ENCODE measurements at places on chromosomes 4 and X. TPM values are rescaled to one million over a fixed set of nuclear protein-coding genes. Genes with fewer than 3 reads are reported as not detected.

- peak; percentile 69 for DNase-seq
- peak overlapping the region; percentile 73 for H3K4me3 ChIP-seq
- peaks cover 18% of the 10 kb centered on the region for H3K4me1 ChIP-seq
- H3K36me3 ChIP-seq = peaks cover 14% of the 10 kb centered on the region
- peak overlapping the region; percentile 65 for H3K27ac ChIP-seq
These were observed 1.0 kb upstream of the DAPP1 start for GRCh38 chr4:99815597-99816011.

DNA sequence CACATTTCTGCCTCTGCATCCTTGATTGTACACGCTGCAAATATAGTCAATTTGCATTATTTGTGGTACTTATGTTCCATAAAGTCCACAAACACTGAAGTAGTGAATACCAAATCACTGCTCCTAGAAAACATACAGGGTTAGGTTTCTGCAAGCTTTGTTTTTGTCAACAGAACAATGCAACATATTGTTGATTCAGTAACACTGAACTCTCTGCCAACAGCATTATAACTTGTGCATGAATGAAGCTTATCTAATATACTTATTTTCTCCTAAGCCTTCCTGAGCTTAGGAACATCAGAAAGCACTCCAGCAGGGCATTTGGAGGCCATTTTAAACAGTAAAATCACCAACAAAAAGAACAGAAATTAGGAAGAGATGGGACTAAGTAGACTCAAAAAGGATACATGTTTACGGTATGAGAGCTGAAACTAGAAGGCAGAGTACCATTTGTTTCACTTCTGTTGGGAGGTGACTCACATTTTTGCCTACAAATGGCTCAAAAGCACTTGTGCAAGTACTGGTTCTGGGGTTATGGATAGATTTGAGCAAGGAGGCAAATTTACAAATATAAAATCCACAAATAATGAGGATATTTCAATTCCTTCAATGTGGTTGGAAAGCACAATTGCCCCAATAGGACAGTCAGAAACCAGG lies 14.1 kb downstream of the COX18 start:
- H3K27ac ChIP-seq = no peak overlapping the region
- no peaks in the 10 kb centered on the region for H3K27me3 ChIP-seq
- H3K4me1 ChIP-seq = no peaks in the 10 kb centered on the region
- DNase-seq = no peak
- no peaks in the 10 kb centered on the region for H3K36me3 ChIP-seq
- no peak overlapping the region for H3K4me3 ChIP-seq

DNA sequence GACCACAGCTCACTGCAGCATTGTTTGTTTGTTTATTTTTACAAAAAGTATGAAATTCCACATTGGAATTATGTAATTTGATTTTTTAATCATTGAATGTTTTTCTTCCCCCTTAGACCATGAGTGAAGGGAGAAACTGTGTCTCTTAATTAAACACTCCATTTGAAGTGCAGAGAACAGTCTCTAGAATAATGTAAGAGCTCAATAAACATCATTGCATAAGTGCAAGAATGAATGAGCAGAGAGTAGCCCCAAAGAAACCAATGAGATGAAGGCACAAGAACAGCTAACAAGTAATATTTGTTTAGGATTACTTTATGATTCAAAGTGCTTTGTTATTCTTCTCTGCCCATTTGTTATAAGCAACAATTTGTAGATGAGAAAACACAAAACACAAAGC lies 921.3 kb upstream of the LCORL start:
- no peaks in the 10 kb centered on the region for H3K36me3 ChIP-seq
- H3K27ac ChIP-seq = no peak overlapping the region
- peaks cover 8% of the 10 kb centered on the region for H3K4me1 ChIP-seq
- no peaks in the 10 kb centered on the region for H3K27me3 ChIP-seq

DNA sequence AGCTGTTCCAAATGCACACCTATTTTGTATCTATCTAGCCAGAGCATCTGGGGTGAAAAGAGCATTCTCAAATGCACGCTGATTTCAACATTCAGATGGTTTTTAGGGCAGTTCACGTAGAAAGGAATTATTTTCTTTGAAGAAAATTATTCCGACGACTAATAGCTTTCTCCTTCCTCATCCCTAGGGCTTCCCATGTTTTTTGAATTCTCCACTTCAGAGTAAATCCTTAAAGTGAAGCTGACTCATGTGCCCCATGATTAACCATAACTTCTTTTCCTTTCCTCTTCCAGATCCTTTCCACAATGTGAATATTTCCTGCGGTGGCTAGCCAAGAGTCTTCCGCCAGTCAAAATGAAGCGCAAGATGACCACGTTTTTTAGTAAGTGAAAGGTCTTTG lies 86.7 kb upstream of the PDHA1 start:
- peaks cover 58% of the 10 kb centered on the region for H3K27me3 ChIP-seq
- no peak for DNase-seq
- no peaks in the 10 kb centered on the region for H3K4me1 ChIP-seq
- H3K36me3 ChIP-seq = no peaks in the 10 kb centered on the region
- no peak overlapping the region for H3K4me3 ChIP-seq

DNA sequence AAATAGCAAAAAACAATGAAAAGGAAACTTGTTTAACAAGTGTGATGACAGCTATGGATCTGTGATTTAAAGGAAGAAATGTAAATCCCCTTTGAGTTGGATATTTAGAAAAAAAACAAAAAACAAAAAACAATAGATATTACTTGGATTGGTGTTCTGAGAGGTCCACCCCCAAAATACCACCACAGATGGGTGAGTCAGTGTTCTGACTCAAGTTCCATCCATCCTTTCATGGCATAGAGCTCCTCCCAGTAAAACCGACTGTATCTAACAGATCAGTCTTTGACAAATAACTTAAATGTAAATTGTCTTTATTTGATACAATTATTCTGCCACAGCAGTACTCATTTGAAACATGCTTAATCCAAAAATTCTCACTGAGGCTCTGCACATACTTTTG lies 27.4 kb downstream of the TMPRSS11B start:
- no peaks in the 10 kb centered on the region for H3K36me3 ChIP-seq
- no peak overlapping the region for H3K27ac ChIP-seq

DNA sequence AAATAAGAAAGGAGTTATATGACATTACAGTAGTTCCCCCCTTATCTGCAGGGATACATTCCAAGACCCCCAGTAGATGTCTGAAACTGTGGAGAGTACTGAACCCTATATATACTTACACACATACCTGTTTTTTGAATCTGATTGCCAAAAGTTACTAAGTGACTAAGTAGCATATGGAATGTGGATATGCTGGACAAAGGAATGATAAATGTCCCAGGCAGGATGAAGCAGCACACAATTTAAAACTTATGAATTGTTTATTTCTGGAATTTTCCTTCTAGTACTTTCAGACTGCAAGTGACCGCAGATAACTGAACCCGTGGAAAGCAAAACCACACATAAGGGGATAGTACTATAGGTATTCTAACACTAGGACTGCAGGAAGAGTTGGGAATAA lies 22.7 kb downstream of the UGDH start:
- H3K27me3 ChIP-seq = no peaks in the 10 kb centered on the region
- H3K36me3 ChIP-seq = peaks cover 44% of the 10 kb centered on the region

DNA sequence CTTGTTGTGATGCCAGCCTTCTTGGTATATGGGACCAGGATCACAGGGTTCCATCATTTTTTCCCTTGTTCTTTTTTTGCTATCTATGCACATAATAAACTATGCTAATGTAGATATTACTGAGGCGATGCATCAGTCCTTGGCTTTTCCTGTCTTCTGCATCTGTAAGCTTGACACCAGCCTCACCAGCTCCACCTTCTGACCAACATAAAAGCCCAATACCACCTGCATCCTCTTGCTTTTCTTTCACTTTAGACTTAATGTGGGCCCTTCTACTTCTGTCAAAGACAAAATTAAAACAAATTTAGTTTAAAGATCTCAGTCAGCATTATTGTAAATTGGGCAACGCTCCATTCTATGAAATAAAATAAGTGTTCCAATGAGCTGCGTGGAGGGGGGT lies 1718.8 kb upstream of the PCDH10 start:
- H3K4me3 ChIP-seq = peak overlapping the region; percentile 36
- H3K4me1 ChIP-seq = peaks cover 6% of the 10 kb centered on the region
- H3K27me3 ChIP-seq = no peaks in the 10 kb centered on the region
- H3K36me3 ChIP-seq = no peaks in the 10 kb centered on the region

OTC gene
- total RNA-seq = not detected

DNA sequence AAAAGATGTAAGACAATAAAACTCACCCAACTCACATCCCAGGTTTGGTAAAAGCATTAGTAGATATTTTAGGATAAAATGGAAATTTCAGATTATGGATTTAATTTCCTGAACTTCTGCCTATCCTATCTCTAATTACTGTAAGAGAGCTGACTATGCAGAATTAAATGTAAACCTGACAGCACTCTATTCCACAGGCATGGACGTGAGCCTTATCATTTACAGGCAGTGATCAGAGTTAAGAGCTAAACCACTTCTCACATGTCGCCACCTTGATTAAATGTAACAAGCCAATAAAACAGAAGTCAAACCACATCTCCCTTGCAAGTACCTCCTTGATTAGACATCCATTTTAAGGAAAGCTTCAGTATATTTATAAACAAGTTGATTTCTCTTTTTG lies 97.5 kb upstream of the CBR4 start:
- no peak for DNase-seq
- H3K4me1 ChIP-seq = peaks cover 26% of the 10 kb centered on the region
- no peaks in the 10 kb centered on the region for H3K27me3 ChIP-seq
- peaks cover 63% of the 10 kb centered on the region for H3K36me3 ChIP-seq
- no peak overlapping the region for H3K27ac ChIP-seq

INTU gene
- total RNA-seq = 4.8 TPM

DNA sequence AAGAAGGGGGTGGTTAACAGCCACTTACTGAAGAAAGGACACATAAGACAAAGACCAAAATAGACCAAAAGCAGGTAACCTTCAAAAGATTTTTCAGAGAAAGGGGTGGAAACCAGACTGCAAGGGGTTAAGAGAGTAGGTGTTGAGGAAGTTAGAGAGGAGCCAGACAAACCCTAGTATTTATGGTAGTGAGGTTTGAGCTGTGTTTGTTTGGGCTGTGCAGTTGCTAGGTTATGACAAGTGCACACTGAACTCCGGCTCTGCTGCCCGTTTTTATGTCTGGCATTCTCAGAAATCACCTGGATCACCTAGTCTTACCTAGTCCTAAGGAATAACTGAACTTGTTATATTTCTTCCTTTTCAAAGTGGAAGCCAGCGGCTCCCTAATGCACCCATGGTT lies 22.9 kb upstream of the G3BP2 start:
- no peak overlapping the region for H3K4me3 ChIP-seq
- DNase-seq = no peak
- H3K27ac ChIP-seq = no peak overlapping the region
- H3K4me1 ChIP-seq = no peaks in the 10 kb centered on the region

ODAPH gene
- not detected for total RNA-seq

DNA sequence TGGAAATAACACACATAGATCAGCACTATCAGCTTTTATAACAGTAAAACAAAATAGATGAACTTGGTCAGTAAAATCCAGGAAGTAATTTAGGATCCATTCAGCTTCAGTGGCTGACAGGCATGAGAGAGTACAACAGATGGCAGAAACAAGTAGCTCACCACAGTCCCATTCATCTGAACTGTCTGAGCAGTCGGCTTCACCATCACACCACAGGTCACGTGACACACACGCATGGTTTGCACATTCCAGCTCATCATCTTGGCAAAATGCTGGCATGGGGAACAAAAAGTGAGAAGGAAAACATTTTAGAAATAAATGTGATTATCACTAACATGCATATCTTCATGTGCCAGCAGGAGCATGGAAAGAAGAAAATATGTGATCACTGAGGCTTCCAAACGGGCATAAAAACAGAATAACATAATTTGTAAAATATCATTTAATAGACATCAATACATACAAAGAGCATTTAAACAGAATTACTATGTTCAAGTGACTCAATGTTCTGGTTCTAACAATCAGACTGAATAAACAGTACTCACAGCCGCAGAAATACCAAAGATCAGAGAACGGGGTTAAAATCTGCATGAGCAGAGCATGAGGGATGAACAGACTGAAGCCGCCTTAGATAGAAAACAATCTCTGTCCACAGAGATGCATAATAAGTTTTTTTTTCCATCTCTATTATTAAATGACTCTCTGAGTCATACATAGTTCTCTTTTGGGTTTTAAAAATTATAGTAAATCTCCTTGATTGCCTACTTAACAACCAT lies 158.1 kb downstream of the ATP10D start:
- no peak overlapping the region for H3K4me3 ChIP-seq
- no peak for DNase-seq
- H3K27me3 ChIP-seq = no peaks in the 10 kb centered on the region
- no peak overlapping the region for H3K27ac ChIP-seq

DNA sequence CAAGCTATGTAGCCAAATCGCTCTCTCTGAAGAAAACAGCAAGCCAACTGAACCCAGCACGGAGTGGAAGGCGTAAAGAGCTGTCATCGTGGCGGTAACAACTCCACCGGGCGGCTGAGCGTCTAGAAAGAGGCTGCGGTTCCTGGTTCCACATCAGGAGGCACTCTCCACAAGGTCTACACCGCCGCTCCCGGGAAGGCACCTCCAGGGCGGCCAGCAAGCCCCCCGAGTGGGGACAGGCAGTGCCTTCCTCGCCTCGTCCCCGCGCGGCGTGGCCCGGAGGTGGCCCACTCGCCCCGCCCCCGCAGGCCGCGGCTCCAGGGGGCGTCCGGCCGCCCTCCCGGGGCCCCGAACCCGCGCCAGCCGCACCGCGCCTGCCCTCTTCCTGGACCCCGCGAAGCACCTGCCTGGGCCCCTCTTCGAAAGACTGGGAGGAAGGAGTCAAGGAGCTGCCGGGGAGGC lies 755 bp downstream of the KLHL8 start:
- peaks cover 23% of the 10 kb centered on the region for H3K36me3 ChIP-seq
- no peak for DNase-seq
- peak overlapping the region; percentile 88 for H3K4me3 ChIP-seq
- H3K27ac ChIP-seq = peak overlapping the region; percentile 66
- H3K4me1 ChIP-seq = no peaks in the 10 kb centered on the region

TRIM61 gene
- total RNA-seq = 0.45 TPM

GAGE2A gene
- not detected for total RNA-seq

GRCh38 chr4:86961605-86962295 lies 26.9 kb downstream of the AFF1 start:
- H3K27ac ChIP-seq = no peak overlapping the region
- H3K4me3 ChIP-seq = no peak overlapping the region
- DNase-seq = no peak

MYL5 gene
- total RNA-seq = 8.5 TPM

DNA sequence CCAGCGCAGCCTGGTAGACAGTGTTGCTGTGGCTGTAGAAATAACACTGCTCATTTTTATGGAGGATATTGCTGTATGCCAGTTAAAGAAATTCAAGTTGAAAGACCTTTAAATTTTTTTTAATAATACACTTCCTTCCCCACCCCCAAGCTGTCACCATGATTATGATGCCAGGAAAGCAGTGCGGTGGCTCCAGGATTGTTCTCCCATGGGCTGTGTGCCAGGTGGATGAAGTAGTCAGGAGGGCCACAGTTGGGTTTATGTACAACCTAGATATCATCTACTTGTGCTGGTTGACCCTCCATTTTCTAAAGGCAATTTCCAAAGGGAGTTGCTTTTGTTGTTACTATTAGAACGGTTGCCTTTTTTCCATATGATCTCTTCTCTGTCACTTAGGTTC lies 136.6 kb downstream of the AFF1 start:
- H3K4me1 ChIP-seq = no peaks in the 10 kb centered on the region
- H3K4me3 ChIP-seq = no peak overlapping the region
- no peaks in the 10 kb centered on the region for H3K27me3 ChIP-seq
- H3K36me3 ChIP-seq = peaks cover 5% of the 10 kb centered on the region
